ENCODE measurements at places on chromosomes 6 and 20.

- DNase-seq, result no peak
Observed at GRCh38 chr20:46000262-46000996, 8.3 kb upstream of the MMP9 start.

DNA sequence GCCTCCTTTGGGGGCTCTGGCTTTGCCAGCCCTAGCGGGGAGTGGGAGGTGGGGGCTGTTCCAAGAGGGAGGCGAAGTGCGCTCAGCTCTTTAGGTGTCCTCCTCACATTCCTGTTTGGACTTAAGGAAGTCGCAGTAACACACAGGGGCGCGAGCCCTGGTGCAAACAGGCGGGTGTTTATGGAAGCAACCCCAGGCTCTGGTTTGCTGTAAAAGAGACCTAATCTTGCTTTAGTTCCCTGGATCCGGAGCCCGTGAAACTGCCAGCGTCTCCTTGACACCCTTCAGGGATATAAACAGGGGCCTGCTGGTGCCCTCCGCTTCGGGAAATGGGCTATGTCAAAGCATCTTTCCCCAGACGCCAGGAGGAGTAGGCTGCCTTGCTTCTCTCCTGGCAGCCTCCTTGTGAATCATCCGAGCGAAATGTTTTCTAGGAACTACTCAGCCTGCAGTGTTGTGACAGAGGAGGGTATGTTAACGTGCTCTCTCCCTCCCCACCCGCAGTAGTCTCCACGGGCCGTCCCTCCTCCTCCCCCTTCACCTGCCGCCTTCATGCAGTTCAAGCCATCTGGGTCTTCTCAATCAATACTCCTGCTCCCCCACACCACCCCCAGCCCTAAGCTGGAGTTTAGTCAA, 168.0 kb upstream of the LRFN2 start:
- DNase-seq, result no peak

- no peak for DNase-seq
Observed at GRCh38 chr6:127423921-127424320, 35.3 kb downstream of the KIAA0408 start.

- no peak for DNase-seq
Observed at GRCh38 chr6:127519469-127519785, 292 bp upstream of the MTCL3 start.

DNA sequence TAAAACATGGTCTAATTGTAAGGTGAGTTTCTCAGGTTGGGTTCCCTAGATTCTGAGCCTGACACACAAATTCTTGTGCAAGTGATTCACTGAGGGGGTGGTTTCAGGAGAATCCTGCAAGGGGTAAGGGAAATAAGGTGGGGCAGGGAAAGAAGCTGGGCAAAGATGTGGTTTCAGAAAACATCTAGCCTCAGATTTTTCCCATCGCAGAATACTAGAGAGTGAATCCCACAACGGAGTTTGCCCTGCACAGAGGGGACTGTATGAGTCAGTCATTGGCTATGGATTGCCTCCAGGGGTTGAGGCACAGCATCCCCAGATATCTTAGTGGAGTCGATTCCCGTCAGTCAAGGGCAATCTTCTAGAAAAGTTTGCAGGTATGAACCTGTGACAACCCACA, 65.2 kb downstream of the PRL start:
- DNase-seq, result no peak

DNA sequence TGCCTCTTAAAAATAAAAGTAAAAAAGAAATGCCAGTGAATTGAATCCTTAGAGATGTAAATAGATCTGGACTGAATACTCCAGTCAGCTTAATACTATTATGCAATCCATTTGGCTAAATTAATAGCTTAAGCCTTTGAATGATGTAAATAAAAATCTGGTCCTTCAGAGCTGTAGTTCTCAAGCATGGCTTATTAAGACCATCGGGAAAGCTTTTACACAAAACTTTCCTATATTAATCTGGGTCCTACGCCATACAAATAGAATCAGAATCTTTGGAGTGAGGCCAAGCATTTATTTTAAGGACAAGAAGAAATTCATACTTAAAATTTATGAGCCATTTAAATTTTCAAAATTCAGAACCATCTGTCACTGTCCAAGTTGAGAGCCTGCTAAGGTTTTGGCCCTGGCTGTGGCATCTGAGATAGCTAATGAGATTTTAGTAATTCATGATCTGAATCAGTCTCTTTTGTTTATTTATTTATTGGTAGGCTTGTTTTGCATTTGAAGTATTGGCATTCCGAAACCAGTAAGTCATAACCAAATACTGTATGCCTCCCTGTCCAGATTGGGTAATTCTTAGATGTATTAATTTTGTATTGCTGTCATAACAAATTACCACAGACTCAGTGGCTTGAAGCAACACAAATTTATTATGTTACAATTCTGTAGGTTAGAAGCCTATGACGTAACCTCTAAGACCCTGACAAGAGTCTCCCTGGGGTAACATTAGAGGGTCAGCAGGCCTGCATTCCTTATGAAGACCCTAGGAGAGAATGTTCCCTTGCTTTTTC, 228.1 kb upstream of the RAB32 start:
- DNase-seq, result no peak

DNA sequence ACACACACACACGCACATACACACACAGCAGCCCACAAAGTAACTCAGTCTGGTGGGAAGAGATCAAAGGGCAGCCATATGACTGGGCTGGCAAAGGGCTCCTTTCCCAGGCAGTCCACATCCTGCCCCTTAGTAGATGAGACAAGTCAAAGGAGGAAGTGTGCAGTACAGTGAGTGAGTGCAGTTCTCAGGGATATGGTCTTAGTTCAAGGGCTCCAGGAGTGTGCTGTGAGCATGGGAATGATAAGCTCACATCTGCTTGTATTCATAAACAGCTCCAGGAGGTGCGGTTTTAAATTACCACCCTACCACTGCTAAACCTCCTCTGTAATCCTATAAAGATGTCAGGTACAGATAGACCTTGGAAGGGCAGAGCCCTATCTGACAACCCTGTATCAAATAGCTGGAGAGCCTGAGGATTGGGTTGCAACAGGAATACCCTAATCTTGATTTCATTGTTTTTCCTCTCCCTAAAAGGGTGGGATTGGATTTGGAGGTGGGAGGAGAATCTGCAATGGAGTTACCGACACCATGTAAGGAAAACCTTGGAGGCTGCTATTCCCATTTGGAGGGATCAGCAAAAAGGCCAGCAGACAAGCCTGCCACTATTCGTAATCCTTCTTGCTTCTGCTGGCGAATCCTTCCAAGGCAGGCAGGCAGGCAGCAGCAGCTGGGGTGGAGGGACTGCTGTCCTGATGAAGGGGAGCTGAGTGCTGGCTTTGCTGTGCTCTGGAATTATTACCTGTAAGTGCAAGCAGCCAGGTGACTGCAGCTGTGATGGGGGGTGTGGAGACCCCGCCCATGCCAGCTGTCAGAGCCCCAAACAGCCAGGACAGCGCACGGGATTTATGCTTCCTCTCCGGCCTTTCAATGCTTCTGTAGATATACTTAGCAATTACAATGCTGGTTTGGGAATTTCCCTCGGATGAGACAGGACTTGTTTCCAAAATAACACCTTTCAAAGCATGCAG, 342.7 kb downstream of the PRL start:
- DNase-seq, result peak; percentile 57

- DNase-seq, result no peak
Observed at GRCh38 chr20:62174021-62174804, 8.6 kb upstream of the MTG2 start.

DNA sequence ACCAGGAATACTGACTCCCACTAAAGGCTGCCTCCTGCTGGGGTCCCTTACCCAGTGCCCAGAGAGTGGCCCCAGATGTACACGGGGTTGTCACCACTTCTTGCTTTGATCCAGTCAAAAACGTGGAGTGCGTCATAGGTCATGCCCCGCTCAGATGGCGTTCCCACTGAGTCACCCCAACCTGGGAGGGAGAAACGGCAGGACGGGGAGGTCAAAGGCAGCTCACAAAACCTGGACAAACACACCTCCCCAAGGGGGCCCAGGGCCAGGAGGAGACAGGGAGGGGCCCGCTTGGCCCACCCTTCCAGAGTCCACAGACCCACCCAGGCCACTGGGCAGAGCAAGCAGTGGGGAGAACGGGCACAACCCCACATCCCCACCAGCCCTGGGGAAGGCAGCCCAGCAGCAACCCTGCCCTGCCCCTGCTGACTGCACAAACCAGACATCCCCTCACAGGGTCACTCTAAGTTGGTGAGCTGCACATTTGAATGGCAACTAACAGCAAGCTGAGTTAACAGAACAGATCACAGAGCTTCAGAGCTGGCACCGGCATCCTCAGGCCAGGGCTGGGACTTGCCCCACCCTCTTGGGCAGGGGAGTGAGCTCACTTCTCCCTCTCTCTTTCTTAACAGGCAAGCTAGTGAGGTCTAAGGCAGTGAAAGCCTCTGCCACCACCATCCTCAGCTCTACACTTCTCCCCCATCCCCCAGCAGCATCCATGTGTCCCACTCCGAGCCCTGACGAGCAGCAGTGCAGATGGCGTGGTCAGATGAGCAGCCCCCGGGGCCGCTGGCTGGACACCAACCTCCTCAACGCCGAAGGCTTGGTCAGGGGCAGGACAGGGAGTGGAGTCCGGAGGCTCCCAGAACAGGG, 61.7 kb downstream of the PYGB start:
- DNase-seq, result peak; percentile 13

DNA sequence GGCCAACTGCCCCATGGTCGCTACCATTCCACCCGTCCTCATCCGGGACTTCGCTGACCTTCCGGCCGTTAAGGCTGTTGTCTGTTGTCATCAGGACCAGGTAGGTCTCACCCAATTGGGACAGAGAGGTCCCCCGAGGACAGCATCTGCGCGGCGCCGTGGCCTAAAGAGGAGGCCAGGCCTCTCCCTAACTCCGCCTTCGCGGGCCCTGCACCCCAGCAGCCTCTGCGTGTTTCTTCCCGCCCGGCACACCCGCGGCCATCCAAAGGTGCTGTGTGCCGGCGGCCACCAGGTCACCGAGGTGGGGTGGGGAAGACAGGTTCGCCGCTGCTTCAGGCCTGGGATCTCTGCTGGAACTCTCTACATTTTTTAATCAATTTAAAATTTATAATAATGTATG, 9.0 kb downstream of the OR2W1 start:
- DNase-seq, result no peak

GRCh38 chr6:55897346-55897745, 22.0 kb upstream of the BMP5 start:
- DNase-seq, result no peak

DNA sequence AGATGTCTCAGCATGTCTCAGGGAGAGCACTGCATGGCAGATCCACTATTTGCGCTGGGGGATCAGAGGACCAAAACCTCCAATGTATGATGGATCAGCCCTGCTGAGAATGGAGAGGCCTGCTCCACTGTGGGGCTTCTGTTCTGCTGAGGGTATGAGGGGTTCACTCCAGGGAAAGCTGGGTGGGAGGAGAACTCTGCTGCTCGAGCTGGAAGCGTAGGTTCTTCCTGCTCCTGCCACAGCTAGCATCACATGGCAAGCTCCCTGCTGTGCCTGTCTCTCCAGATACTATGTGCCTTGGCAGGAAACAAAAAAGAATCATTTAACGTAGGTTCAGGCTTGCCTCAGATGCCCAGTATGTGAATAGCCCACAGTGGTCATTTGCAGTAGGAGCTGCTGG, 105.8 kb downstream of the EPM2A start:
- no peak for DNase-seq

DNA sequence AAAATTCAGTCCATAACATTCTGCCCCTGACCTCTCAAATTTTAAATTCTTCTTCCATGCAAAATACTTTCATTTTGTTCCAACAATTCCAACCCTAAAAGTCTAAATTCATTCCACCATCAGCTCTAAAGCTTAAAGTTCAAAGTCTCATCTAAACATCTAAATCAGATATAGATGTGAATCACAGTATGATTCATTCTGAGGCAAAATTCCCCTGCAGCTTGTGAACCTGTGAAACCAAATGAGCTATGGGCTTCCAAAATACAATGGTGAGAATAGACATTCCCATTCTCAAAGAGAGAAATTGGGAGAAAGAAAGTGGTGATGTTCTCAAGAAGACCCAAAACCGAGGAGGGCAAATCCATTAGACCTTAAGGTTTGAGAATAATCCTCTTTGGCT, 309.8 kb downstream of the HIVEP2 start:
- no peak for DNase-seq

GRCh38 chr6:144528743-144529425, 243.7 kb downstream of the UTRN start:
- DNase-seq, result no peak

DNA sequence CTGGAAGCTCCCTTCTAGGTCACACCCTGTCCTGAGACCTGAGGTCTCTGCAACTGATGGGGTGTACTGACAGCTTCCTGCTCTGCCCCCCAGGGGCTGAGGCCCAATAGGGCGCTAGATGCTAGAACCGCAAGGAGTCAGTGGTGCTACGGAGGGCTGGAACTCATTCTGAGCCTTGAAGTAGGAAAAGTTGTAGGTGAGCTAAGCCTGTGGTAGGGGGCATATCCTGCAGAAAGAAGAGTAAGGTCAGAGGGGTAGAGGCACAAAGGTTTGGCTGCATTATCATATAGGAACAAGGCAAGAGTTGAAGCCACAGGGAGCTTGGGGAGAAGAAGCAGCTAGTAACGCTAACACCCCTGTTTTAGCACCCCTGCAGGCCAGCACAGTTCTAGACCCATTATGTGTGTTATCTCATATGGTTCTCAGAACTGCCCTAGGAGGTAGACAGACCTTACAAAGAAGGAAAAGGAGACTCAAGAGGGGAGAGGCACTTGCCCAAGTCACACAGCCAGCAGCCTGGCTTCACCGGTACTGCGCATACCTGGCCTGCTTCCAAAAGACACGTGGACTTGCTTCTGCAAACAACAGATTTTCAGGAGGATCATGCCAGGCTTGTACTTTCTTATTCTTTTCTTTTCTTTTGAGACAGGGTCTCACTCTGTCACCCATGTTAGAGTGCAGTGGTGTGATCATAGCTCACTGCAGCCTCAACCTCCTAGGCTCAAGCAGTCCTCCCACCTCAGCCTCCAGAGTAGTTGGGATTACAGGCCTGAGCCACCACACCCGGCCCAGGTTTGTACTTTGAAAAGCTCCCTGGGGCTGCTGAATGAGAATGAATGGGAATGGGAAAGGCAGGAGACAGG, 156.1 kb downstream of the MRPL14 start:
- peak; percentile 49 for DNase-seq

- DNase-seq, result no peak
Observed at GRCh38 chr20:911882-912600, 4.1 kb downstream of the ANGPT4 start.

- no peak for DNase-seq
Observed at GRCh38 chr6:159169193-159169555, at the start of gene FNDC1. TSS of gene FNDC1 (plus strand) at chr6:159169400. CDS start at chr6:159169597, 197 bp downstream.

DNA sequence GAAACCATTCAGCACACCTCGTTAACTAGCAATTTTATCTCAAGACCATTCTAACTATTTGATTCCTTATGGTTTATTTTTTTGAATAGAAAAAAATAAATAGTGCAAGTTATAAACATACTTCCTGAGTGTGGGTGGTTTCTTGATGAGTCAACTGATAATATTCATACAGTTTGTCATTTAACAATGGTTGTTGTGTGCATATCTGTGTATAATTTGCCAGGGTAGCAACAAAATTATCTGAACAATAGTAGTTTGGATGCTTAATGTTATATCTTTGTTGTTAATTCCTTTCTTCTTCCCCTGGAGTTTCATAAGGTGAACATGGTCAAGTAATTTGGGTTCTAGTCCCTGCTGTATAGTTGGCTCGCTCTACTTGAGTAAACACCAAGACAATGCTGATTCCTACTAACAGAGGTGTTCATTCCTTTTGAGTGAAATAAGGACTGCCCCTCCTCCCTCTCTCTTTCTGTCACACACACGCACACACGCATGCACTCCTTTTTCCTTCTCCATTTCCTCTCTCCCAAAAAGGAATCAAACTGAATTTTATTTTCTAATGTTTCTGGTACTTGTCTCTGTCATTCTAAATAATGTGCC, 938.1 kb upstream of the EPHA7 start:
- DNase-seq, result no peak

- no peak for DNase-seq
Observed at GRCh38 chr6:147238906-147239305, 34.7 kb downstream of the STXBP5 start.

- no peak for DNase-seq
Observed at GRCh38 chr6:154623391-154623790, 109.8 kb upstream of the SCAF8 start.
